SK-N-SH (cell line): ENCODE measurements at places on chromosomes 7 and 10. TPM values are rescaled to one million over a fixed set of nuclear protein-coding genes. Genes with fewer than 3 reads are reported as not detected.

METTL27 gene
- polyA plus RNA-seq = 2.9 and 3.1 TPM in 2 replicates

AGR2 gene
- not detected in 2 replicates for polyA plus RNA-seq

TET1 gene
- 0.38 and 0.44 TPM in 2 replicates for polyA plus RNA-seq

UPK3B gene
- 0.11 TPM in 1 of 2 replicates, not detected in the other for polyA plus RNA-seq

- DNase-seq = no peak
Observed at GRCh38 chr7:92763636-92764423, 72.5 kb downstream of the CDK6 start.

HMX3 gene
- not detected in 2 replicates for polyA plus RNA-seq

- no peak for DNase-seq
Observed at GRCh38 chr7:121451367-121452094, 55.4 kb upstream of the FAM3C start.
